ENCODE measurements at places on chromosomes 11 and 22.

DNA sequence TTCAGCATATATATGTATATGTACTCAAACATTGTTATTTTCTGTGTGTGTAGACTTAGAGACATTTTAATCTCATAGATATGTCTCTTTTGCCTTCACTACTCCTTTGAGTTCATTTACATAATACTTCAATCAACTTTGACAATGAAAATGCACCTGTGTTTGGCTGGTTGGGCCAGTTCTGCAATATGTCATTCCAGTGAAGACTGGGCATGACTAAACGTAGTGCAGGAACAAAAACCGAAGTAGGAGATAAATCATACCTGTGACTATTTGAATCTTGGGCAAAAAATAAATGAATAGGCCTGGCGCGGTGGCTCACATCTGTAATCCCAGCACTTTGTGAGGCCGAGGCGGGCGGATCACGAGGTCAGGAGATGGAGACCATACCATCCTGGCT, 640.0 kb upstream of the ANO3 start:
- DNase-seq, result no peak

- DNase-seq, result peak; percentile 21
Measured at GRCh38 chr11:115247361-115247760, 256.9 kb downstream of the CADM1 start.

DNA sequence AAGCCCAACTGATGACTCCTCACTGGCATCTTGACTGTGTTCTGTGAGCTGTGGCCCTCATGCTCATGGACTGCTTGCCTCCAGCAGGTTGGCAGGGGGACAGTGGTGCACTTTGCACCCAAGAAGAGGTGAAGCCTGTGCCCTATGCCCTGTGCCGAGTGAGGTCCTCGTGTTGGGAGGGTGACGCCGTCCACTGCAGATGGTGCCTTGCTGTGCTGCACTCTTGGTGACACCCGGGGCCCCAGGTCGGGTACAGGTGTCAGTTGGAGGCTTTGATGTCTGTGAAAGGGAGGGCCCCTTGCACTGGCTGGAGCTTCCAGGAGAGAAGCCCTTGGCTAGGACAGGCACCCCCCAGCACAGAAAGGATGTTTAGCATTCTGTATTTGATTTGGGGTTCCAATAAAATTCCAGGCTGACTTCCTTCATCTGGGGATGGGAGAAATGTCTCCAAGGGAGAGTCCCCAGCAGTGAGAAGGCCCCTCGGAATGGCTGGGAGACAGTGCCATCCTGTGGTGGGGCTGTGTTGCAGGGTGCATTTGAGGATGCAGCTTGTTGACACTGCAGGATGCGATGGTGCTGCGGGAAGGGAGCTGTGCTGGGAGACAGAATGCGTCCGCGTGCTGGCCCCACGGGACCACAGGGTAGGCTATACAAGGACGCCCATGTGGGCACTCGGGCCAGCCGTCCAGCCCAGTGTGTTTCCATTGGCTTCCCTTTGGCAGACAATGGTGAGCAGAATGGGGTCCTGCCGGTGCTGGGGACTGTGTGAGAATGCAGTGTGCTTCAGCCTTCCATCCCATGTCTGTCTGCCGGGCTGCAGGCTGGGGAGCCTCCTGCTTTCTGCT, 2.5 kb upstream of the ZDHHC8 start:
- DNase-seq, result peak; percentile 48

GRCh38 chr11:122189229-122189628, 73.2 kb upstream of the BLID start:
- DNase-seq, result peak; percentile 98

DNA sequence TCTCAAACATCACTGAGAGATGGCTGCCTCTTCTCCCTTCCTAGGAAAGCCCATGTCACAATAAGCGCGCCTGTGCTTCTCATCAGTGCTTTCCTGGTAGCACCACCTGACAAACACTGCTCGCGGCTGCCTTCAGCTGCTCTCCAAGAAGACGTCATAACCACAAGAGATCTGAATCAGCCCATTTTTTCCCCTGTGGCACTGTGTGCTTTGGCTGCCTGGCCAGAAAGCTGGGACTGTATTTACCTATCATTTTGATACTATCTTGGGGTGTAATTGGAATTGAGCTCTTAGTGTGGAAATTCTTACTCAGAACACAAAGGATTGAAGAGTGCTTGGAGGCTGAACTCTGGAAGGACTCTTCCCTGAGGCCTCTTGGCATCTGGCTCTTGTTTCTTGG, 50.3 kb upstream of the EHF start:
- DNase-seq, result peak; percentile 5

DNA sequence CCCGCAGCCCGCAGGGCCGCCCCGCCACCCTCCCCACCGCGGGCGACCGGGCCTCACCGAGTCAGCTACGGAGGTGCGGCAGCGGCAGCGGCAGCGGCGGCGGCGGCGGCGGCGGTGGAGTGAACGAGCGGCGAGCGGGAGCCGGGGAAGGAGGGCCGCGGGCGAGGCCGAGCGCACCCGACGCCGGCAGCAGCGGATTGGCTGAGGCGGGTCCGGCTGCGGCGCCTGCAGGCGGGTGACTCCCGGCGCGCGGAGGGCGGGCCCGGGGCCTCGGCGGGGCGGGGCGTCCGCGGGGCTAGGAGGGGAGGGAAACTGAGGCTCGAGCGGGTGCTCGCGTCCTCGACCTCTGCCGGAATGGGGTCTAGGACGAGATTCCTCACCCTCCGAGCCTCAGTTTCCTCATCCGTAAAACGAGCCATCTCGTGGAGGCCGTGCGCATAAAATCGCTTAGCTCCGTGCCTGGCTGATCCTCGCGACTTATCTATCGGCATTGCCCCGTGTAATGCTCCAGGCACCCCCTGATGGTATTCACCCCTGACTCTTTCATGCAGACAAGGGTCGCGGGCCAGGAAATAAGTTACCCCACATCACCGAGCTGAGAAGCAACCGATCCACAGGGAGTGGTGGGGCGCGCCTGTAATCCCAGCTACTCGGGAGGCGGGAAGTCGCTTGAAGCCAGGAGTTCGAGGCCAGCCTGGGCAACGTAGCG, at the start of gene CPT1A:
TSS of gene CPT1A (minus strand) at position 199 of the 709 bp plus-strand sequence. CDS start 26,442 bp downstream, outside the sequence.
- peak; percentile 81 for DNase-seq

GRCh38 chr11:38252620-38253019, 1654.6 kb upstream of the RAG2 start:
- no peak for DNase-seq

GRCh38 chr22:26404851-26405421, 24.1 kb upstream of the ASPHD2 start:
- DNase-seq, result no peak

- peak; percentile 71 for DNase-seq
Measured at GRCh38 chr11:96012086-96012824, 88.3 kb upstream of the MTMR2 start.

- DNase-seq, result no peak
Measured at GRCh38 chr11:59076876-59077571, 9.1 kb upstream of the GLYATL1B start.

DNA sequence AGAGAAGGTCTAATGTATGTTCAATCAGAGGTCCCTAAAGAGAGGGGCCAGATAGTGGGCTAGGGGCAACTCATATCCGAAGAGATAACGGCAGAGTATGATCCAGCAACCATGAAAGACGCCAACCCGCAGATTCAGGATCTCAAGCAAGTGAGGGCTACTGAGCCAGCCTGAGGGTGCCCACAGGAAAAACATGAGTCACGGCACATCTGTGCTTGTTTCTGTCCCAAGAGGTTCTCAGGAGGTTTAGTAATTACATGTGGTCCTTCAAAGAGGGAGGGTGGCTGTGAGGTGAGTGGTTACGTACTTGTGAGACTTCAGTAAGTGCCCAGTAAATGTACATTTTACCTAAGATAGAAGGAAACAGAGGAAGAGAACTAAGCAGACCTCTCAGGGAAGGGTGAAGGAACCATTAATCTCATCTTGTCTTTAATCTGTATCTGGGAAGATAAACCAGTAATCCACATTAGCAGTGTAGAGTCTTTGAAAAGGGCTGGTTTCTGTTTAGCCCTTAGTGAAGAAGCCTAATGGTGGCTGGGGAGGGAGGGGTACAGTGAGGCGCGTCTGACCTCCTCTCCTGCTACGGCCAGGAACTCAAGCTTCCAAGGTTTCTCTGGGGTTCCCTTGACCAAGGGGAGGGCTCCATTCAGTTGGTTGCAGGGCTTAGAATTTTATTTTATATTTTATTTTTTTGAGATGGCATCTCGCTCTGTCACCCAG, 10.2 kb downstream of the SIRT3 start:
- no peak for DNase-seq

DNA sequence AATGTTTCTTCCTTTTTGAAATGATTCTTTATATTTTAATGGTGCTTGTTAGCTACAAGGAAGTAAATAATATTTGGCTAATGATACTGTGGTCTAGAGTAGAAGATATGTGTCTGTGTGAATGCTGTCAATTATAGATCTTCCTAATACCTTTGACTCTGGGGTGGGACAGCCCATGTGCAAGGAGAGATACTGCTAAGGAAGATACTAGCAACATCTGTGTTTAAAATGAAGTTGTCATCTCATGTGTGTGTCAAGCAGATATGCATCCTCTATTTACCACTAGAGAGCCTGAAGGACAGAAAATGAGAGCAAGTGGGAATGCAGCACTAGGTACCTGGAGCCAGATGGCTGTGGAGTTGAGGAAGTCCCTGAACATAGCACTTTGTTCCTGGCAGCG, 34.1 kb downstream of the PPME1 start:
- no peak for DNase-seq

DNA sequence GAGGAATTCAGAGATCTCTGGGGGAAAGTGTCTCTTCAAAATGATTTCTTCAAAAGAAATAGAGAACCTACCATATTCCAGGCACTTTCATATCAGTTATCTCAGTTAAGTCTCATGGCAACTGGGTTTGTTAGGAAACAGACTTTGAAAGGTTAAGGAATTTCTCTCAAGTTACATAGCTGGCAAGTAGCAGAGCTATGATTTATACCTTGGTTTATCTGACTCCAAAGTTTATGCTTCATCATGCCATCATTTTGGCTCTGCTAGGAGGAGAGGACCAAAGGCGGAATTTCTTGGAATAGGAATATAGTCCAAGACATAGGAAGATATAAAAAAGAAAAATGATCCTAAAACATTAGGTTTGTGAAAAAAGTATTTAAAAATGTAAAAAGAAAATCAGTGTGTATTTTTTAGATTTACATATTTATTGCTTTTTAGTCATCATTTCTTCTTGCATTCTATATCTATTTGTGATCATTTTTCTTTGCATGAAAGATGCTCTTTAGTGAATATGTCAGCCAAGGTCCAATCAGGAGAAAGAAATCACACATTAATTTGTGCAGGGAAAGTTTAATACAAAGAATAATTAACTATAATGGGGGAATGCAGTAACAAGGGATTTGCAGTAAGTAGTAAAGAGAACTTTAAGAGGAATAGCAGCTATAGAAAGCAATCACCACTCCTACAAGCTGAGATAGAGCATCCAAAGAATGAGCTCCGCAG, 199.1 kb upstream of the ZBED5 start:
- DNase-seq, result no peak

DNA sequence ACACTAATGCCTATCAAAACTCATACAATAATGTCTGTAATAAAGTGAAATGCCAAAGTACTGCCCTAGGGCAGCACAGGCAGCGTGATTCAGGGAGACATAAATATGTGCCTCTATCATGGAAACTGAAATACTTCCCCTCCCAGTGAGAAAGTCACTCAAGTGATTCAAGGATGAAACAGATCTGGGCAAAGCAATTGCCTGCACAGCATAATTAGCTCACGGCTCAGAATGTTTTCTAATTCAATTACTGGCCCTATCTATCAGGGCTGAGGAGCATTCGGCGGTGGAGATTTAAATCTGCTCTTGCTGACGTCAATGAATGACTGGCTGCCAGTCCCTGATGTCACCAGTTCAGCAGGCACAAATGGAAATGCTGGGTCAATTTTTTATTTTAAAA, 27.7 kb upstream of the PPP2R1B start:
- peak; percentile 97 for DNase-seq

GRCh38 chr11:94455861-94456260, 37.8 kb downstream of the MRE11 start:
- no peak for DNase-seq

GRCh38 chr11:132430429-132431062, 1060.1 kb downstream of the NTM start:
- DNase-seq, result peak; percentile 74

- DNase-seq, result no peak
Measured at GRCh38 chr11:130029137-130029536, 26.5 kb upstream of the PRDM10 start.

- no peak for DNase-seq
Measured at GRCh38 chr11:36456156-36456555, 53.9 kb downstream of the TRAF6 start.

DNA sequence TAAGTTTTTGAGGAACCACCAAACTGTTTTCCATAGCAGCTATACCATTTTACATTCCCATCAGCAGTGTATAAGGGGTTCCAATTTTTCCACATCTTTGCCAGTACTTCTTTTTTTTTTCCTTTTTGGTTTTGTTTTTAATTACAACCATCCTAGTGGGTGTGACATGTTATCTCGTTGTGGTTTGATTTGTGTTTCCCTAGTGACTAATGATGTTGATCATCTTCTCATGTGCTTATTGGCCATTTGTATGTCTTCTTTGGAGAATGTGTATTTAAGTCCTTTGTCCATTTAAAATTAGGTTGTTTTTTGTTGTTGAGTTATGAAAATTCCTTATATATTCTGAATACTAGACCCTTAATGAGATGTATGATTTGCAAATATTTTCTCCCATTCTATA, 59.3 kb downstream of the STIM1 start:
- peak; percentile 41 for DNase-seq

DNA sequence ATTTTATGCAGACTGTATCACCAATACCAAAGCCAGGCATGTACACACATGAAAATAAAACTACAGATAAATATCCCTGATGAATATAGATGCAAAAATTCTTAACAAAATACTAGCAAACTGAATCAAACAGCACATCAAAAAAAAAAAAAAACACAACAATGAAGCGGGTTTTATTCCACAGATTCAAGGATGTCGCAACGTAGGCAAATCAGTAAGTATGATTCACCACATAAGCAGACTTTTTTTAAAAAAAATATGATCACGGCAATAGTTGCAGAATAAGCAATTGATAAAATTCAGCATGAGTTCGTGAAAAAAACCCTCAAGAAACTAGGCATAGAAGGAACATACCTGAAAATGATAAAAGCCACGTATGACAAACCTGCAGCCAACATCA, 21.3 kb downstream of the OR51F1 start:
- DNase-seq, result no peak

DNA sequence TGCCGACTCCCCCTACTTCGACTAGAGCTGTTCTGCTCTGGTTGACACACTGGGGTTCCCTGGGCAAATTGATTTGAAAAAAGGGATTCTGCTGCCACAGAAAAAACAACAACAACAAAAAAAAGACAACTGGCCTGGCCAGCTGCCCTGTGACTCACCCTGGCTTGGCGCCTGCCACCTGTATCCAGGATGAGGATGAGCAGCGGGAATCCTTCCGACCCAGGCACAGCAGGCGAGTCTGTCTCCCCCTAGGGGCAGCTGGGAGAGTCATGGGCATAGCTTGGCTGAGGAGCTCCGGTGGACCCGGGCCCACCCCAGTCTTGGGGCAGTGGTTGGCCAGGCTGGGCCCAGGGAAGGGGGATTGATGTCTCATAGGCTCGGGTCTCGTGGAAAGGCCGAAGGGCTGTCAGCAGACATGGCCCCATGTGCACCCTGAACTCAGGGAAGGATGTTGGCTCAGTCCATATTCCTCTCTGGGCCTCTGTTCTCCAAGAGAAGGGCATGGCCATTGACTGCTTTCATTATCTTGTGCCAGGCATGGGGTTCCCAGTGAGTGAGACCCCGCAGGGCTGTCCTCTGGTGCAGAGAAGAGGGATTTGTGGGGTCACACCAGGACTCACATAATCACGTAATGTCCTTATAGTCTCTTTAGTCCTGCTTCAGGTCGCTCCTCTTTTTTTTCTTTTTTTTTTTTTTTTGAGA, 10.4 kb upstream of the SUN2 start:
- DNase-seq, result peak; percentile 65
